Left cardiac atrium (tissue), 4 donors: ENCODE measurements at places on chromosomes 3 and 15. TPM values are rescaled to one million over a fixed set of nuclear protein-coding genes. Genes with fewer than 3 reads are reported as not detected.

The IGSF10 gene
- 2.5 TPM for total RNA-seq

The CAPN3 gene
- 10.6 TPM for total RNA-seq

The RBP2 gene
- total RNA-seq = not detected

The CD47 gene
- total RNA-seq = 75.0 TPM

The FBXL22 gene
- 14.9 TPM for total RNA-seq

The PCLAF gene
- 3.8 TPM for total RNA-seq

The SCG3 gene
- not detected for total RNA-seq

The SLC12A1 gene
- total RNA-seq = not detected

DNA sequence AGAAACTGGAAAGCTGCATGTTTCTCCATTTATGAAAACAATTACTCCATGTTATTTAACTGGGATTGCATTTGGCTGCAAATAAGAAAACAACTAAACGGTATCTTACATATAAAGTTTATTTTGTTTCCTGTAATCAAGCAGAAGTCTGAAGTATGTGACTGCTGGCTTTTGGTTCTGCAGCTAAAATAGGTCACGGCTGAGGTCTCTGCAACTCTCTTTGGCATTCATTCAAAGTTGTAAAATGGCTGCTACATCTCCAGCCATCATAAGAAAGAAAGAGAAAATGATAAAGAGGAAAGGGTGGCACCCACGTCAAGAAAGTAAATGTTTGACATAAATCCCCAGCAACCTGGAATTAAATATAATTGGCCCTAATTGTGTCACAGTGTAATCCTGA, 406.1 kb downstream of the TBC1D5 start:
- DNase-seq = no peak

GRCh38 chr3:168248383-168249204, 152.9 kb upstream of the GOLIM4 start:
- DNase-seq = peak; percentile 31

GRCh38 chr3:82012775-82013174, 251.3 kb upstream of the GBE1 start:
- DNase-seq = no peak

GRCh38 chr15:29972051-29972450, 110.7 kb upstream of the GOLGA8J start:
- DNase-seq = no peak

GRCh38 chr3:64291345-64291744, 66.1 kb upstream of the PRICKLE2 start:
- DNase-seq = peak; percentile 36

- DNase-seq = no peak
These were observed 309.8 kb upstream of the LRRC3B start for GRCh38 chr3:26312816-26313215.

DNA sequence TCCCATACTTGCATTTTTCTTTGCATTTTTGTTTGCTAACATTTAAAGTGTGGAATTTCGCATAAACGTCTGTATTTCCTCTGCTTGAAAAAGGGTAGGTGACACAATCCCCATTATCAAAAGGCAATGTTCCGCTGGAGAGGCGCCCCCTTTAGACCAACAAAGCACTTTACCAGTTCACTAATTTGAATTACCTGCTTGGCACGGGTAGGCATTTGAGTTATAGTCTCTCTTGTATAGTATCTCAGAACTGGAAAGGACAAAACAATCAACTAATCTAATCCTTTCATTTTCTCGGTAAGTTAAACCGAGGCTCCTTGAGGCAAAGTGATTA, 775 bp upstream of the CCDC39 start:
- no peak for DNase-seq

GRCh38 chr15:60162251-60162967, 158.3 kb downstream of the FOXB1 start:
- no peak for DNase-seq

DNA sequence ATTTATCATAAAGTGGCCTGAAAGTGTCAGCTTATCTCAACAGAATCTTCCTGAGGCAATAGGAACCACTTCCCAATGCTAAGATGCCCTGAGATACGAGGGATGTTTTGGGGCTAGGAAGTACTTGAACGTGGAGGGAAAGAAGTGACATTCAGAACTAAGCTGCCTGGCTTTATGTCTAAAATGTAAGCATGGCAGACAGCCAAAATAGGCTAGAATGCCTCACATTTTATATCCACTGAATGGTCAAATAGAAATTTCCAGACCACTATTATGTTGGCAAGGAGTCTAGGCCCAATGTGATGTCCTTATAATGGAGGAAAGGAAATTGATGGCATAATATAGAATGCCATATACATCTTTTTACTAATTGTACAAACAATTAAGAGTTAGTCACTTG, 154.9 kb downstream of the PEX5L start:
- DNase-seq = no peak

DNA sequence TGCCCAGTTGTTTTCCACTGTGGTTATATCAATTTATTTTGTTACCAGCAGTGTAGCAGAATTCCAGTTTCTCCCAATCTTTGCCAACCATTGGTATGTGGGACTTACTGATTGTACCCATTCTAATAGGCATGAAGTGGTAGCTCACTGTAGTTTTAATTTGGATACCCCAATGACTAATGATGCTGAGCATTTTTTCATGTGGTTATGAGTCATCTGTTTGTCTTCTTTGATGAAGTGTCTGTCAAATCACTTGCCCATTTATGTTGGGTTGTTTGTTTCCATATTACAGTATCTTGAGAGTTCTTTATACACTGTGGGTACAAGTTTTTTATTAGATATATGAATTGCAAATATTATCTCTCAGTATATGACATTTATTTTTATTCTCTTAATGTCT, 644.3 kb downstream of the NR2F2 start:
- no peak for DNase-seq

DNA sequence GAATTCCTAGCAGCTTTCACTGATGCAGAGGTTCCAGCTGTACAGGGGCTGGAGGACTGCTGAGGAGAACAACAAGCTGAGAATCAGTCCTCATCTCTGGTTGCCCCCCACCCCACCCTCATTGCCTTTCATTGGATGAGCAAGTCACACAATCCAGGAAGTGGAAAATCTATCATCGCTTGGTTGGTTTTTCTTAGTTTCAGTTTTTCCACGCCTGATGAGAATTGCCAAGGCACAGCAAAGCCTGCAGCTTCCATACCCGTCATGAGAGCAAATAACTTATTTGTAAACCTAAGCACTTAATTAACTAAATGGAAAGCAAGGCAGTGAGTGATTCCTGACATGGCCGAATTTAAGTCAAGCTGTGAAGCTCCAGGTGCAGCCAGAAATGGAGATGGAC, 21.4 kb upstream of the LIPC start:
- DNase-seq = no peak

DNA sequence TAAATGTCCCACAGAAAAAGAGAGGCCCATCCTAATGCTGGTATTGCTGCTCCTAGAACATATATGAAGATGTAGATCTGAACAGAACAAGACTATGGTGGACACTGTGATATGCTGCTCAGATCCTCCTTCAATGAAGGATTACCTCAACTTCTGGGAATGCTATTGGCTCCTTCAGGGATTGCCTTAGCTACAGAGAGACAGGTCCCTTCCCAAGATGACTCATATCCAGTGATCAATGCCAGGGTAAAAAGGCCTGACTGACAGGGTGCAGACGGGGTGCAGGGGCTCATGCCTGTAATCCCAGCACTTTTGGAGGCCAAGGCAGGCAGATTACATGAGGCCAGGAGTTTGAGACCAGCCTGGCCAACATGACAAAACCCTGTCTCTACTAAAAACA, 20.5 kb upstream of the STAG1 start:
- no peak for DNase-seq

- no peak for DNase-seq
These were observed 13.2 kb upstream of the LMCD1 start for GRCh38 chr3:8488411-8488810.

DNA sequence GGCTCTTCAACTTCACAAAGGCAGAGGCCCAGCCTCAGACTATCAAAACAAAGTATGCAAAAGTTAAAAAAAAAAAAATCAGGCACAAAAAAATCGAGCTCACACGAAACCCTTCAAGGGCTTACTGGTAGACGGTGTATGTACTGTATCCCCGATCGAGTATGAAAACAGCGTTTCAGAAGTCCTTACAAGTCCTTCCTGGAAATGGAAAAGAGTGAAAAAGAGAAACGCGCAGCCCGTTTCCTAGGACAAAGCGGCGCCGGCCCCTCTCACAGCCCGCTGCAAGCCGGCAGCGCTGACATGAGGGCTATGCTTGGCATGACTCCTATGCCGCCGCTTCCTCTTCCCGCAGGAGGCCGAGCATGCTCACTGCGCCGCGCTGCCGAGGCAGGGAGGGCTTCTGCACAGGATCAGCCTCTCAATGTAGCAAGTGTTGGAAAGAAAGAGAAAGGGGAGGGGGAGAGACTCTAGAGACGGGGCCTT, at the start of gene VGLL4:
TSS of gene VGLL4 (minus strand) at position 311 of the 483 bp plus-strand sequence. CDS start 397 bp downstream, outside the sequence.
- peak; percentile 94 for DNase-seq

DNA sequence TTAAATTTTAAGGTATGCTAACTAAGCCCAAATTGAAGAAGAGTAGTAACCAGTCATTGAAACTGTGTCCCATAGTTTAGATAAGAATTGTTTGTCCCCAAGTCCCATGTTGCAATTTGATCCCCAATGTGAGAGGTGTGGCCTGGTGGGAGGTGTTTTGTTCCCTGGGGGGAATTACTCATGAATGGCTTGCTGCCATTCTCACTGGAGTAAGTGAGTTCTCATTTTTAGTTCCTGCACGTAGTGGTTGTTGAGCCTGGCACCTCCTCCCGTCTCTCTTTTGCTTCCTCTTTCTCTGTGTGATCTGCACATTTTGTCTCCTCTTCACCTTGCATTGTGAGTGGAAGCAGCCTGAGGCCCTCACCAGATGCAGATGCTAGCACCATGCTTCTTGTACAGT, 1271.0 kb downstream of the NSUN3 start:
- no peak for DNase-seq

- DNase-seq = no peak
These were observed 1120.7 kb upstream of the ALCAM start for GRCh38 chr3:104245981-104246380.

- DNase-seq = no peak
These were observed 57.0 kb upstream of the ITGA11 start for GRCh38 chr15:68488966-68489365.

- peak; percentile 23 for DNase-seq
These were observed 1.7 kb upstream of the MAN2A2 start for GRCh38 chr15:90901175-90902039.
